ENCODE measurements at places on chromosomes 6 and 20.

DNA sequence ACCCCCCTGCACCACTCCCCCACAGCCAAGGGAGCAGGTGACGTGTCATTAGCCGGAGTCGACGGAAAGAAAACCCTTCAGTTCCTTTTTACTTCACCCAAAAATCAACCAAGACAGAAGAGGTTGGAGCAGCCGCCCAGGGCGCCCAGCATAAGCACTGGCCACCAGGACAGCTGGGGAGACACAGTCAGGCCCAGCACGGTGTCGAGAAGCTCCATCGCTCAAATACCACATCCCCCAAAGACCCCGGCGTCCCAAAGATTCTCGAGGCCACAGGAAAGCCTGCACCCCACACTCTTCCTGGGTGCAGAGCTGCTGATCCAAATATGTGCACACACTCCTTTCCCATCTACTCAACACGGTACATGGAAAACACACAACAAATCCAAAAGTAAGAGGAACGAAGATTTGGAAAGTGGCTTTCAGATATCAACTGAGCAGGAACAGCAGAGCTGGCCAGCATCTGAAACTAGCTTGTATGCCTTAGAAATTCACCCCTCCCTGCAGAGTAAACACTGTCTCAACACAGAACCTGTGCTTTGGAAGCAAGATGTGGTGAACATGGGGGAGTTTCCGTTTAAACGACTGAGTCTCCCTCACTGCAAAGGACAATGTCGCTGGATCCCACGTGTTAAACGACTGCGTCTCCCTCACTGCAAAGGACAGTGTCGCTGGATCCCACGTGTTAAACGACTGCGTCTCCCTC, 54.6 kb downstream of the DLL1 start:
- no peak for DNase-seq

- DNase-seq = no peak
These were observed 192.5 kb downstream of the COL9A1 start for GRCh38 chr6:70110126-70111022.

GRCh38 chr20:16803965-16804792, 56.0 kb downstream of the OTOR start:
- no peak for DNase-seq

GRCh38 chr6:112480553-112480952, 133.4 kb downstream of the RFPL4B start:
- DNase-seq = no peak

- no peak for DNase-seq
These were observed 128.6 kb upstream of the FAM83B start for GRCh38 chr6:54717849-54718455.

- DNase-seq = no peak
These were observed 2.5 kb upstream of the METTL24 start for GRCh38 chr6:110360676-110361075.

- DNase-seq = no peak
These were observed 198.0 kb downstream of the RNF144B start for GRCh38 chr6:18585032-18585573.

DNA sequence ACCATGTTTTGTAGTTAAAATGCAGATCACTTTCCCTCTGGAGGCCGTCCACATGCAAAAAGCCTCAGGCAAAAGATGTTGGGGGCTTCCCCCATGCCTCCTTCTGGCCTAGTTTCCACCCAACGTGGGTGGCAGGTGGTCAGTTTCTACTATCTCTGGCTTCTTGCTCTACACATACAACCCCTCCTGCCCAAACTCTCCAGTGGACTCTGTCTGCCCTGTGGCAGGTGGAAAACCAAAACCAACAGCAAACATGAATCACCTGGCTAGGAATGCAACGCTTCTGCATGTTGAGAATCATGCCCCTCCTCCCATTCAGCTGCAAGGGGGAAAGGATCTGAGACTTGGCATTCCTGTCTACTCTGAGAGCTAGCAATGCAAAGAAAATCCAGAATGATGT, 94.8 kb downstream of the MBOAT1 start:
- no peak for DNase-seq

DNA sequence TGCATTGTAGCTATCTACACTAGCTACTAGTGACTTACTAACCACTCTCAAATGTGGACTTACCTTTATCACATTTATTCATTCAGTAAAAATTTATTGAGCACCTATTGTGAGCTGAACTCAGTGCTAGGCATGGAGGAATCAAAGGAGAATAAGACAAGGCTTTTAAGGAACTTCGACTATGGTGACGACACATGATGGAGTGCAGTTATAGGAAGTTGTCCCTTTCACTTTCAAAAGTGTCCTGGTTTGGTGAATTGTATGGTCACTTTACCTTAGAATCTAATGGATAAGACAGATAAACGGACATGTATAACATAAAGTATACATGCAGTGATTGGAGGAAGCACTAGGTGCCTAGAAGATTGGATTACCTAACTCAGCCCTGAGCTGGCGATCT, 4.3 kb downstream of the AKAP7 start:
- DNase-seq = no peak

DNA sequence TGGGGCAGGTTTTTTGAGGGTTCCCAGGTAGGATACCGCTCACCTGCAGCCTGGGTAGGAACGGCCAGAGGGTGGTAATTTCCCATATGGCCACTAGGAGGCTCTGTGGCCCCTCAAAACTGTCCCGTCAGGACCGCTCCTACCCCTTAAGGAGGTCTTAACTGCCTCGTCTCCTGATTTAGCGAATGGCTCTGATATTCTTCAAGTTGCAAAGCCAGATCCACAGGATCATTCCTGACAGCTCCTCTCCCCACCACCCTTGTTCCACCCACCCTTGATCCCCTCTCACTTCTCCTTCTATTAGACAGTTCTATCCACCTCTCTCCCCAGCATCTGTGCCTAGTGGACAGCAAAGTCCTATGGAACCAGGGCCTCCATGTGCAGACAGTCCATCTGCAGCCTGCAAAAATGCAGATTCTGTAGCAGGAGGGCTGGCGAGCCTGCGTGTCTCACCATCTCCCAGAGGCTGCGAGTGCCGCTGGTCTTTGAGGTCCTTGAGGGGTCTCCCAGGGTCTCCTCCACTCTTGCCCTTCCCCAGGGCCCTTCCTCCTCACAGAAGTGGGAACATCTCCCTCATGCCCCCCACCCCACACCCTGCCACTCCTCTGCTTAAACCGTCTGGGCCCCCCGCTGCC, 34.3 kb upstream of the ZBP1 start:
- no peak for DNase-seq

GRCh38 chr6:108260126-108260808, 573 bp downstream of the SNX3 start:
- no peak for DNase-seq

- DNase-seq = no peak
These were observed 7.9 kb upstream of the MCHR2 start for GRCh38 chr6:100001915-100002388.

- DNase-seq = no peak
These were observed 75.7 kb downstream of the METTL24 start for GRCh38 chr6:110282412-110282811.

DNA sequence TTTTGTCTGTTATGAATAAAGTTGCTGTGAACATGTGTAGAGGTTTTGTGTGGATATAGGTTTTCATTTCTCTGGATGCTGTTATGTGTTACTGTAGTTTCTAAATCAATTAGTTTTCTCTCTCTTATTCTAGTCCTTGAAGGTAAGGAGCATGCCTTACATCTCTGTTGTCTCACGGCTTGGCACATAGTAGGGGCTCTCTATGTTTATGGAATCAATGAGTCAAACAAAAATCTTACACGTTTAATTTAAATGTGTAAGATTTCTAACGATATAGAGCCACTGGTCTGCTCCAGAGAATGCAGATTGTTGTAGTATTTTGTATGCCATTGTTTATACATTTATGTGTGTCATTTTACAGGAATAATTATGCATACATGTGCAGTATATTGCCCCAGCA, 15.3 kb upstream of the DHX35 start:
- no peak for DNase-seq

GRCh38 chr6:110358553-110359160, 508 bp upstream of the METTL24 start:
- DNase-seq = no peak
